ENCODE measurements at places on chromosomes 1 and 21.
A peak's percentile ranks its signal among the peaks of the same experiment; 100 is the strongest.

DNA sequence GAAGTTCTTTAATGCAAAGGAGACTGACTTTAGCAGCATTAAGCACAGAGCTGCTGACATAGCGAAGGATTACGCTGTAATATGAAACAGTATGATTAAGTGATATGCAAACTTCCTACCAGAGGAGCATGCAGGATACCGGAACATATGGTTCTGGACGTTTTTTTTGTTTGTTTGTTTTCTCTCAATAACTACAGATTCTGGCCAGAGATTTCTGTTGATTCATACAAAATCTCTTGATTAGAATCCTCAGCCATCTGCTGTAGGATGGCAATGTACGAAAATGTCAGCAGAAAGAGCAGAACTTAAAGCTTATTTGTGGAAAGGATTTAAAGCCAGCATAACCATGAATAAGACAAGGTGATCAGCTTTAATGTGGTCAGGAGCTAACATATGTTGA is 970.7 kb downstream of the KCNT2 start:
- no peak for DNase-seq

DNA sequence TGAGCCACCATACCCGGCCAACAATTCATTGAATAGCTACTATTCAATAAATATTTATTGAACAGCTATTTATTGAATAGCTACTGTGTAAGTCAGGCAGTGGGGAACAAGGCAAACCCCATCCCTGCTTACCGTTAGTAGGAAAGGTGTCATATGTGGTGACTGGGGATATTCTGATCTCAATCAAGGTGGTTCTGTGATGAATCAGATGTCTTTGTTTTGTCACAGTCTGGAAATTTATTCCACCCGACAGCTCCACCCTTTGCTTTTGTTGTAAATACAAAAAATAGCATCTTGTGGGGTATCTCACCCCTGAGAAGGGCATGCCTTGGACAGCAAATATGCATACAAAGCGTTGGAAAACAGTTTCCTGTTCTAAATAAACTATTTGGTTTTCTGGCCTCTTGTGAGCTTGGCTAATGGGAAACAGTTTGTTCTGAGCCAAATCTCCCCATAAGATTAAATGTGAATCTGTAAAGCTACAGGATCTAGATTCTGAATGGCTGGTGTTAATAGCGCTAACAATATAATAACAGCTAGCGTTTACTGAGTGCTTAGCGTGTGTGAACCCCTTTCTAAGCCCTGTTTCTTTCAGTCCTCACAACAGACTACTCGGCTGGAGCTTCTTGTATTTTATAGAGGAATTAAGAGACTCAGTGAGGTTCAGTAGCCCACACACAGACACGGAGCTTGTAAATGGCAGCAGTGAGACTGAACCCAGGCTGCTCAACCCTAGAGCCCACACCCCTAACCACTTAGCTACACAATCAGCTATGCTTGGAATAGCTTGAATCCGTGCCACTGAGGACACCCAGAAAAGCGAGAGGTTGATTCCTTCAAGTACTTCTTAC is 5.5 kb downstream of the PDPN start:
- DNase-seq: no peak

DNA sequence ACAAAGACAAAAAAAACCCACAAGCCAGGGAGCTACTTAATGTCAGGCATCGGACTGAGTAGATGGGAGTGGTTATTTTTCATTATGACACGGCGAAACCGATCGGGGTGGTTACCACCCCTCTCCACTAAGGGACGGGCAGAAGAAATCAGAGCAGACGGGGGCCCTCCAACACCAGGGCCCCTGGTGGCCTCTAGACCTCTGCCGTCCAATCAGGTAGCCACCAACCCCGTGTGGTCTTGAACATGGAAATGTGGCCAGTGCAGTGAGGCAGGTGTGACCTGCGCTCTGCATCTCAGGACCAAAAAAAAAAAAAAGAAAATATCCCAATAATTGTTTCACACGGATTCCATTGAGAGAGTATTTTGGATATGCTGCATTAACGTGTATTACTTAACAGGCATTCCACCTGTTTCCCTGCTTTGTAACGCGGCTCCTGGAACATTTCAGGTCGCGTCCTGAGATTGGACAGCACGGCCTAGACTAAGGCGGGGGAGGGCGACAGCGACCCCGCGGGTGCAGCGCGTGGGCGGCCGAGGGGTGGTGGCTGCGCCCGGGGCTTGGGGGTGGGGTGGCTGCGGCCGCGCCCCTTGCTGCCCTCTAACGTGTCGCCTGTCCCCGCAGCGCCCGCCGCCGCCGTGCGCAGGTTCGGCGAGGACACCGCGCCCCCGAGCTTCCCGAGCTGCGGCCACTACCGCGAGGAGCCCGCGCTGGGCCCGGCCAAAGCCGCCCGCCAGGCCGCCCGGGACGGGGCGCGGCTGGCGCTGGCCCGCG is 48.3 kb downstream of the SIM2 start:
- DNase-seq: no peak

DNA sequence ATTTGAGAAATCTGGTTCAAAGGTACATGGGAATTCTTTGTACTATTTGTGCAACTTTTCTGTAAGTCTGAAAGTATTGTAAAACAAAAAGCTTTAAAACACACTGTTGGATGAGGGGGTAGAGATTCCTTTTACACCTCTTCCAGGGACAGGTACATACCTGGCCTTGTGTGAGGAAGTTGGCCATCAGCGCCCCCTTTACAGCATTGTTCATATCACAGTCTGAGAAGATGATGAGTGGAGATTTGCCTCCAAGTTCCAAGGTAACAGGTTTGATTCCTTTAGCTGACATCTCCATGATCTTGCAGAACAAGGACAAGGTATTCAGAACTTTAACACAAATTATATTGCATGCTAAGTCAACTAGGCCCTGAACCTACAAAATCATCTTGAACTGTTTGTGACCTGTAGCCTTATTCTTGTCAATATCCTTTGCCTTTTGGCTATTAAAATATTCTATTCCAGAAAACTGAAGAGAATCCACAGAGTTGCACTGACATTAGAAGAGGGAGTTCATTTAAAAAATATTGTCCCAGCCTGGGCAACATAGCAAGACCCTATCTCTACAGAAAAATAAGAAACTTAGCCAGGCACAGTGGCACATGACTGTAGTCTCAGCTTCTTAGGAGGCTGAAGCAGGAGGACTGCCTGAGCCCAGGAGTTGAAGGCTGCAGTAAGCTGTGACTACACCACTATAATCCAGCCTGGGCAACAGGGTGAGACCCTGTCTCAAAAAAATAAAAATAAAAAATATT is 18.9 kb downstream of the ALDH9A1 start:
- no peak for DNase-seq

GRCh38 chr1:9494936-9495758 is 44.1 kb upstream of the SLC25A33 start:
- peak; percentile 46 for DNase-seq

DNA sequence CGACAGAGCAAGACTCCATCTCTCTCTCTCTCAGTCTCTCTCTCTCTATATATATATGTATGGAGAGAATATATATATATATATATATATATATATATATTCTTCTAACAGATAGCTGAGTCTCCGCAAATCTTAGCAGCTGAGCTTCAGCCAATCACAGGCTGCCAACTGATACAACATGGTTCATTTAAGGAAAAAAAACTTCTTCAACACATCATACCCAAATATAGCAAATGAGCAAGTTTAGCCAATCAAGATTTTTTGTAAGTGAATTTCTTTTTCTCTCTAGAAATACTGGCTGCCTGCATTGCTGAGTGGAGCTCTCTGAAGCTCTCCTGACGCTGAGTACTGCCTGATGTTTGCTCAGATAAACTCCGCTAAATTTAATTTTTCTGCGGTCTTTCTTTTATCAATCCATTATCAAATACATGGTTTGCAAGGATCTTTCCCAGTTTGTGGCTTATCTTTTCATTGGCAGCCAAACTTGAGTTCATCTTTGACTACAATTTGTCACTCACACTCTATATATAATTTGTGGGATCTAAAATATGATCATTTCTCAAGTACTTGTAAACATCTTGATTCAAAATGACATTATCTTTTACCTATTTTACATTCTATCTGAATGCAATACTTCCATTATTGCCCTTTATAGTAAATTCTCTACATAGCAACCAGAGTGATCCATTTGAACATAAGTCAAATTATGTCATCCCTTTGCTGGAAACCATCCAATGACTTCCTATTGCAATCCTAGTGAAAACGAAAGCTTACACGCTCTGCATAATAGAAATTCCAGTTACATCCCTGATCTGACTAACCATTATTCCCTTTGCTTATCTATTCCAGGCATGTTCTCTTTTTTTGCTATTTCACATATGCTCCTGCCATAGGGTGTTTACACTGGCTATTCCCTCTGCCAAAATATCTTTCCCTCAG is 2131.7 kb downstream of the MRPL39 start:
- no peak for DNase-seq

- no peak for DNase-seq
These were observed 1.3 kb downstream of the PTPRC start for GRCh38 chr1:198640174-198640573.

DNA sequence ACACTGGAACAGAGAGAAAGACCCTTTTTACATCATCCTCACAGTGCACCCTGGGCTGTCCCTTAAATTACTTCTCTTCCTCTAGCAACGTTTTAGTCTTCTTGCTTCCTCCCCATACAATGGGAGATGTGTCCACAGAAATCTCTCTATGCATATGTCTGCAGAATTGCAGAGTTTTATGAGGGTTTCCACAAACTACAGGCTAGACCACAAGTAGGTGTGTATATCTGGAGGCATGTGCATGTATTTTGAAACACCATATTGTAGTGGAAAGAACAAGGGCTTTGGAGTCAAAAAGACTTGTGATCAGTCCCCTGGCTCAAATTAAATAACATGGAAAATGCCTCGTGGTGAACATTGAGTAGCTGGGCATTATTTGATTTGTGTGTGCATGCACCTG is 121.3 kb upstream of the IPO9 start:
- DNase-seq: no peak

Data from EH (cell line).